ENCODE measurements at places on chromosomes 3 and 15. TPM values are rescaled to one million over a fixed set of nuclear protein-coding genes. Genes with fewer than 3 reads are reported as not detected.

GABRB3 gene
- total RNA-seq, result 6.1 TPM

GCNT3 gene
- 0.18 TPM for total RNA-seq

MME gene
- 1.2 TPM for total RNA-seq

CPNE4 gene
- not detected for total RNA-seq

SH2D7 gene
- total RNA-seq, result not detected

SERINC4 gene
- total RNA-seq, result not detected

STAB1 gene
- total RNA-seq, result not detected

PIF1 gene
- total RNA-seq, result 43.5 TPM

SKOR1 gene
- total RNA-seq, result 0.35 TPM

MYLK gene
- 8.7 TPM for total RNA-seq

PARP15 gene
- not detected for total RNA-seq

DNA sequence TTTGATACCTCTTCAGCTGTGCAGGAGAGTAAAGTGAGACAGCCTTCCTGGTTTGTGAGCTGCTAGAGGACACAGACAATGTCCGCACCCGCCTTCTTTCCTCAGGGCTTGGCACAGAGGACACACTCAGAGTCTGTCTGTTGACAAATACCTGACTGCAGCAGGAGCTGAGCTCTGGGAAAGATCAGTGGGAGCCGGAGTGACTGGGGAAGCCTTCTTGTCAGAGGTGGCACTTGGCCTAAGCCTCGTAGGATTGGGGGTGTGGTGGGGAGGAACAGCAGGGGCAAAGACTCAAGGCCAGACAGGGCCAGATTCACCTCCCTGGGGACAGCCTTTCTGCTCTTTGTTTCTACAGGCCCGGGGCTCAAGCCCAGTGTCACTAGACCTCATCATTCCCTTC lies 3.3 kb upstream of the IL17RC start:
- DNase-seq, result peak; percentile 35

DNA sequence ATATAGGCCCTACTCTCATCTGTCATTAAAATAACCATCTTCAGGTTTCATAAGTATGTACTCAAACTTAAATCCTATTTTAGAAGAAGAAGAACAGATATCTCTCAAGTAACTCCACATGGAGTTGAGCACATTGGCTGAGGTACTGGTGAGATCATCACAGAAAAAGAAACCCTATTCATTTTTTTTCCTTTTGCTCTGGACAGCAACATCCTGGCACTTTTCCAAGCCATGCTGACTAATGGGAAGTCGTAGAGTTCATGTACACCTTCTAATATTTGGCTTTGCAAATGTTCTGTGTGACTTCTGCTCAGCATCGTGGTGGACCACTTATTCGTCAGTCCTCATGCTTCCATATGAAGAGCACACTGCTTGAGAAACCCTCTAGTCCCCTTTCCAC lies 336.0 kb upstream of the KCNH8 start:
- DNase-seq, result peak; percentile 95

DNA sequence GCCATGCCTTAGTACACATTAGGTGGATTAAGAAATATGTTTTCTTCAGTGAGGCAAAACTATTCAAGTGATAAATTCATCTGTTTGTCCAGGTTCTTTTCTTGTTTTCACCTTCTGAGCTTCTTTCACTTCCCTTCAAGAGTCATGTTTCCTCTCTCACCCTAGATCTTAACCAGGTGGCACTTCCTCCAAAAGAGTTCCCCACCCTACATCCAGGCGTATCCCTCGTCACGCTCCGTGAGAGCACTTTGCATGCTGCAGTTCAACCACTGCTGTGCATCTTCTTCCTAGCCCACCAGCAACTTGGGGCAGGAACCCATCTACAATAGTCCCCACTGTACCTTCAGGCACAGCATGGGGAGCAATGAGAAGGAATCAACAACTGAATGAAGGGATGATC lies 28.9 kb downstream of the OSBPL10 start:
- no peak for DNase-seq

DNA sequence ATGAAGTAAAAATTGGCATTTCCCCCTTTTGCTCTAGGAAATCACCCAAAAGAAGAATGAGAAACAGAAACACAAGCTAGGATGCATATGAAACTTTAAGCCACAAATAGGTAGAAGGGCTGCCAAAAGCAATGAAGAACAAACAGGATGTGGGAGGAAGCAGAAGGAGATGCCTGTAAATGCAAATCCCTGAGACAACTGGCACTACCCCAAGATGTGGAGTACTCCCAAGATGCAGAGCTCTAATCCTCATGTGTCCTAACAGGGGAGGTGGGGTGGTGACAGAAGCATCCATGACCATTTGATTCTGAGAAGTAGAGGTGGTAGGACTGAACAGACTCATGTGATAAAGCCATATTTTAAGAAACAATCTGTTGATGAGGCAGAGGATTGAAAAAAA lies 31.9 kb upstream of the ZNF280D start:
- DNase-seq, result peak; percentile 62

DNA sequence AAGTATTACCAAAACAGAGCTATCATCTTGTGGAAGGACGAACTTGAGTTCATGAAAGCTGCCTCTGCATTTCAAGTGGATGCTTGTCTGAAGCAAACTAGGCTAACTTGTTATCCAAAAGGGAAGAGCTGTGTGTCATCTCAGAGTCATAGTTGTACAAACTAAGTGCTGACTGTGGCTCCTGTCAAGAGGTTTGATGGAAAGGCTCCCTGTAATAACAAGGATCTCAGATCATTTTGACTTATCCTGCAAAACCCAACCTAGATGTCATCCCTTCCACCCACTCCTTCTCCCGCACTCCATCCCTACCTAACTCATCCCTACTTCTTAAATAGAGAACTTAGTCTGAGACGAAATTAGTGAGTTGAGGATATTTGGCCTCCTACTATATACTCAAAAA lies 110.8 kb downstream of the NR2E3 start:
- peak; percentile 70 for DNase-seq

DNA sequence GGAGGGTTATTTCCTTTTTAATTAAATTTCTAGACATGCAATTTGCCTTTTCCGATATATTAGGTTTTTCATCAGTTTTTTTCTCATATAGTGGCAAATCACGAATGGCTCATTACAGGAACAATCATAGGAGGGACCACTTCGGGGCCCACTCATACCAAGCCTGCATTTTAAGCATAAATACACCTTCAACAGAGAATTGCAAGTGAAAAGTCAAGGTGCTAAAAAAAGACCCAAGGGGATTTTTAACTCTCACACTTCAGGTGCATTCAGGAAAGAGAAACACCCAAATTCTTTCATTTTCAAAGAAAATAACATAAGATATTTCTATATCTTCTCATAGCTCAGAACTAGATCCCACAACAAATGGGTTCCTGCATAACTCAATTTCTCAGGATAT lies 979.6 kb upstream of the NR2F2 start:
- DNase-seq, result no peak

GRCh38 chr3:34312684-34313083 lies 514.3 kb downstream of the PDCD6IP start:
- DNase-seq, result no peak

GRCh38 chr3:49671291-49672288 lies 2.6 kb upstream of the APEH start:
- DNase-seq, result peak; percentile 87

DNA sequence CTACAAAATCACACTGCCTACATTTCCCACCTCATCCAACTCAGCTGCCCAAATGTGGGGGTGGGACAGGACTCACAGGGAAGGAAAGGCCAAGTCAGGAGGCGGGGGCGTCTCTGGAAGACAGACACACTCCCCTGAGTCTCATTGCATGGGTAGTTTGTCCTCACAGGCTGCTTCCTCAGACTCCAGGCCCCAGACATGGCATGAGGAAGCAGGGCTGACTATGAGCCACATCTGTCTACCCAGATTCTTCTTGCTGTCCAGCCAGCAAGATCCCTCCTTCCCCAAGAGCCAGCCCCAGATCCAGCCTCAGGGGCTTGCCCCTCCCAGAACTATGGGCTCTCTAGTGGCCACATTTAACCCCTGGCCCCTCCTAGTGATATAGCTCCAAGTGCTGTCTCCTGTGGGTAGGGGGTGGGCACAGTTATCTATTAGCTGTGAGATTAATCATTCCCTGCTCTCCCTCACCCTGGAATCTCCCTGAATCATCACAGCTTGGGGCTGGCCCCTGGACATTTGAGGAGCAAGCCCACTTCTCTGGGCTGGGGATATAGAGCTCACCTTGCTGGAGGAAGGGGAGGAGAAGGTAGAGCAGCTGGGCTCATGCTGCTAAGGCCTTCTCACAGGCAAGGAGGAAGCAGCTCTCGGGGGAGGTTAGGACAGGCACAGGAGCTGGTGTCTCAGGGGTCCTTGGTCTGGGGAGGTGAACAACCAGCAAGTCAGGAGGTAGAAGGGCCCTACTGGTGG lies 2.1 kb upstream of the CCDC33 start:
- no peak for DNase-seq

- no peak for DNase-seq
Measured at GRCh38 chr15:42576040-42576594, 711 bp downstream of the STARD9 start.

- no peak for DNase-seq
Measured at GRCh38 chr3:62884096-62884870, 9.1 kb upstream of the CADPS start.

GRCh38 chr3:70982700-70983140 lies 600.8 kb downstream of the FOXP1 start:
- peak; percentile 97 for DNase-seq

DNA sequence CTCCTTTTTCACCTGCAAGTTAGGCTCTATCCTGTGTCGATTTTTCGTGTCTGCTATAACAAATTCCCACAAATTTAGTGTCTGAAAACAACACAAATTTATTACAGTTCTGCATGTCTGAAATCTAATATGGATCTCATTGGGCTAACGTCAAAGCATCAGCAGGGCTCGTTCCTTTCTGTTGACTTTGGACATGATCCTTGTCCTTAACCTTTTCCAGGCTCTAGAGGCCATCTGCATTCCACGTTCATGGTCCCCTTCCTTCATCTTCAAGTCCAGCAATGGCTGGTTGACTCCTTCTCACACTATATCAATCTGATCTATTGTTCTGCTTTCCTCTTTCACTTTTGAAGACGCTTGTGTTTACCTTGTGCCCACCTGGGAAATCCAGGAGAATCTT lies 165.7 kb upstream of the RARB start:
- DNase-seq, result no peak

GRCh38 chr15:29815000-29815710 lies 7.1 kb downstream of the TJP1 start:
- DNase-seq, result peak; percentile 63

- DNase-seq, result no peak
Measured at GRCh38 chr3:118447339-118447738, 587.3 kb downstream of the IGSF11 start.

DNA sequence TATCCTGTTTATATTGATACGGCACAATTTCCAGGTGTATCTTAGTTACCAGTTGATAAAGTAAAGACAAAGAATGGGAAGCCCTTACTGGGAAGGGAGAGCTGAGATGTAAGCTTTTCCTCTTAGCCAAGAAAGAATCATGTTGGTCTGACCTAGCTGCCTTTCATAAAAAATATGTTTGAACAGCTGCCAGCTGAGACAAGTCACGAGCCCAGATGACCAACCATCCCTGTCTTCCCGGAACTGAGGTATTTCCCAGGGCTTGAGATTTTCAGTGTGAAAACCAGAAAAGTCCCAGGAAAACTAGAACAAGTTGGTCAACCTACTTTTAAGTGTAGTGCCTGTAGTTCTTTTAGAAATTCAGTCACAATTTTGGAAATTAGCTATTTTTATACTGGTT lies 3.6 kb upstream of the MYH15 start:
- DNase-seq, result no peak

DNA sequence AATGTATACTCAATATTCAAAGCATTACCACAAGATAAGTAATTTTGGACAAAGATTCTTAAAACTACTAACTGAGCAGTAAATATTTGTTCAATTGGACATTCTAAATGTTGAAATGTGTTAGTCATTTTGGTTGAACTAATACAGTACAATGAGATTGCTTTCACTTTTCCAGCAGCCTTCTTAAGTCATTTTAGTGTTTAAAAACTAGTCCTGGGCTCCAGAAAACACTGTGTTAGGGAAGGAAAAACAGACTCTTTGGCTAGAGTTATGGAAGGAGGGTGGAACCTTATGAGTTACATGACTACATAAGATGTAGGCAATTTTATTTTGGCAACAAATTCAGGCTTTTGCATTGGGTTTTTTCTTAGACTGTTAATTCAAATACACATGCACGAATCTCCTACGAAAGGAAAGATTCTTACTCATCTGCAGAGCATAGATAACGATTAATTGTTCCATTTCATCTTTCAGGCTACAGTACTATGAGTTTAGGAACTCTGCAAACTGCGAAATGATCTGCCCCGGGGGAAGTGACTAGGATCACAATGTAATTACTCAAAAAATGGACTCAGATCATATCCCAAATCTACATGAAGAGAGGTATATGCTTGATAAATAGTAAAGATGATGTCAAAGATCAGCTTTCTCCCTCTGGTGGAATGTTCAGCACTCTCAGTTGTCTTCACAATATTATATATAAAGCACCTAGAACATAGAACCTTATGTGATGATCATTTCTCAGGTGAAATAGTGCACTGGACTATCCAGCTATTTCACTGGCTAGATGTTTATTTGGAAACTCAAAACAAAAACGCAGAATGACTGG lies 492.8 kb upstream of the MDFIC2 start:
- peak; percentile 74 for DNase-seq

GRCh38 chr3:65689436-65689835 lies 349.3 kb downstream of the MAGI1 start:
- DNase-seq, result no peak

GRCh38 chr3:160286231-160286630 lies 61.0 kb downstream of the C3orf80 start:
- DNase-seq, result no peak

DNA sequence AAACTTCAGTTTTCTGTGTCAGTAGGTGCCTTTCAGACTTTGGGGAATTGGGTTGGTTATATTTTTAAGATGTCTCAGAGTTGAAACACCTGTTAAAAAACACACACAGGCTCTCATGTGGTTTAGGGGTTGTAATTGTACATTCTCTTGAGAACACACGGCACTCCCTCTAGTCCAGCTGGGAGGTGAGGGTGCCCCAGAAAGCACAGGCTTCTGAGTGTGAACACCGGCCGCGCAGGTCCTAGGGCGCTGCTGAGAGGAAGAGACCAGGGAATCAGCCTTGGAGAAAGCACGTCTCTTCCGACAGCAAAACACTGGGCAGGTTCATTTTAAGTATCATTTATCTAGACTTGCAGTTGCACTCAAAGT lies 68.0 kb upstream of the RPL35A start:
- no peak for DNase-seq

- no peak for DNase-seq
Measured at GRCh38 chr3:74067296-74067695, 442.6 kb upstream of the PDZRN3 start.

GRCh38 chr15:69652751-69653305 lies 200.2 kb downstream of the RPLP1 start:
- no peak for DNase-seq

DNA sequence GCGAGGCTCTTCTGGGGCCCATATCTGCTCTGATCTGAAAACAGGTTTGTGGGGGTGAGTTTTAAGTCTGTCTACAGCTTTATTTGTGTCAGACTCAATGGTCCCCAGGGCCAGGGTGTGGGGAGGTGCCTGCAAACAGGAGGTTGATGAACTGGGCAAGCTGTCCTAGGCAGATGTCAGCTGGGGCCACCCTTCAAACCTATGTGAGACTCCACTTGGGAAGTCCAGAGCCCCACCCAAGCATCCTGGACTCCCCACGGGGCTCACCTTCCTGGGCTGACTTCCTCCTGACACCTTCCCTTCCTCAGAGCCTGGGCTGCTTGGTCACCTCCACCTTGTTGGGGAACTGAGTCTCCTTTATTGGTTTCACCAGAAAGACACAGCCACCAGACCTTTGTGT lies 8.6 kb upstream of the LYSMD4 start:
- no peak for DNase-seq

Measured in PC-3 (cell line).